HFFc6 (cell line): ENCODE measurements at places on chromosomes 3 and 15. TPM values are rescaled to one million over a fixed set of nuclear protein-coding genes. Genes with fewer than 3 reads are reported as not detected.

The LRRC31 gene
- total RNA-seq: not detected in 2 replicates

The GCHFR gene
- total RNA-seq: 2.8 to 3.2 TPM (median 2.8 TPM) in 3 replicates

The SERINC4 gene
- not detected in 3 replicates for total RNA-seq

The TP63 gene
- not detected in 3 replicates for total RNA-seq

The SLC2A2 gene
- not detected in 2 replicates for total RNA-seq

The CAND2 gene
- total RNA-seq: 4.6 to 8.3 TPM (median 5.1 TPM) in 3 replicates

The EPHA6 gene
- not detected in 3 replicates for total RNA-seq

The MORC1 gene
- total RNA-seq: not detected in 2 replicates

The RTP4 gene
- not detected in 2 replicates for total RNA-seq

The SELENOS gene
- 79.3 to 86.0 TPM (median 82.5 TPM) in 3 replicates for total RNA-seq

The HYAL1 gene
- total RNA-seq: 0.20 TPM in 1 of 2 replicates, not detected in the other

The ALG3 gene
- total RNA-seq: 61.2 to 73.7 TPM (median 66.8 TPM) in 3 replicates

The PAK6 gene
- not detected in 2 replicates for total RNA-seq

The CYP1A1 gene
- not detected in 3 replicates for total RNA-seq

The GOLGA6B gene
- total RNA-seq: not detected in 3 replicates

The NPAP1 gene
- not detected in 3 replicates for total RNA-seq

The DLEC1 gene
- total RNA-seq: 0.06 TPM in 1 of 3 replicates, not detected in the others

The C3orf85 gene
- not detected in 3 replicates for total RNA-seq

The AADAC gene
- not detected in 3 replicates for total RNA-seq

The PIERCE2 gene
- total RNA-seq: 0.56 to 1.3 TPM (median 0.94 TPM) in 3 replicates

The PIF1 gene
- 5.1 to 9.5 TPM (median 7.2 TPM) in 3 replicates for total RNA-seq

The SCN11A gene
- total RNA-seq: not detected in 3 replicates

The CCDC9B gene
- 60.1 to 88.1 TPM (median 84.1 TPM) in 3 replicates for total RNA-seq

The FAM43A gene
- total RNA-seq: 11.8 to 29.2 TPM (median 12.3 TPM) in 3 replicates

The TUSC7 gene
- not detected in 2 replicates for total RNA-seq

The PIAS1 gene
- total RNA-seq: 23.2 to 31.8 TPM (median 26.7 TPM) in 3 replicates

The WDR93 gene
- 0.12 TPM in 1 of 3 replicates, not detected in the others for total RNA-seq

The DNASE1L3 gene
- total RNA-seq: not detected in 2 replicates

The CD200 gene
- total RNA-seq: not detected in 3 replicates

The PFN2 gene
- total RNA-seq: 369 to 433 TPM (median 406 TPM) in 3 replicates

The CLDN1 gene
- 0.81 and 0.83 TPM in 2 replicates for total RNA-seq

The SHC4 gene
- total RNA-seq: 3.3 to 4.5 TPM (median 3.3 TPM) in 3 replicates

The DENND6A gene
- 9.0 to 11.9 TPM (median 10.8 TPM) in 3 replicates for total RNA-seq

The ARMC8 gene
- total RNA-seq: 28.3 to 29.4 TPM (median 29.0 TPM) in 3 replicates

The RARRES1 gene
- total RNA-seq: 0.25 to 2.4 TPM in 2 of 3 replicates, not detected in the other

The MDFIC2 gene
- not detected in 3 replicates for total RNA-seq

The PLSCR2 gene
- total RNA-seq: not detected in 3 replicates

The SPSB4 gene
- not detected in 3 replicates for total RNA-seq

The SEMA3B gene
- total RNA-seq: 17.1 to 25.2 TPM (median 24.8 TPM) in 3 replicates

The NR2E3 gene
- not detected in 3 replicates for total RNA-seq

The ANKRD63 gene
- not detected in 3 replicates for total RNA-seq

The PP2D1 gene
- total RNA-seq: not detected in 3 replicates

The CCDC51 gene
- 13.6 to 13.9 TPM (median 13.6 TPM) in 3 replicates for total RNA-seq

The SCAANT1 gene
- not detected in 3 replicates for total RNA-seq

The WNT5A gene
- 243 and 374 TPM in 2 replicates for total RNA-seq
